ENCODE measurements at places on chromosomes 6 and 20. TPM values are rescaled to one million over a fixed set of nuclear protein-coding genes. Genes with fewer than 3 reads are reported as not detected.

EPHA7 gene
- polyA plus RNA-seq, result 11.0 TPM

AGER gene
- 7.6 TPM for polyA plus RNA-seq

SLC22A7 gene
- polyA plus RNA-seq, result 0.15 TPM

HS3ST5 gene
- polyA plus RNA-seq, result 1.1 TPM

MLIP gene
- 0.98 TPM for polyA plus RNA-seq

TPX2 gene
- 0.84 TPM for polyA plus RNA-seq

PRKN gene
- polyA plus RNA-seq, result 3.5 TPM

GRCh38 chr20:43981540-43981939 lies 66.9 kb downstream of the TOX2 start:
- DNase-seq, result no peak

DNA sequence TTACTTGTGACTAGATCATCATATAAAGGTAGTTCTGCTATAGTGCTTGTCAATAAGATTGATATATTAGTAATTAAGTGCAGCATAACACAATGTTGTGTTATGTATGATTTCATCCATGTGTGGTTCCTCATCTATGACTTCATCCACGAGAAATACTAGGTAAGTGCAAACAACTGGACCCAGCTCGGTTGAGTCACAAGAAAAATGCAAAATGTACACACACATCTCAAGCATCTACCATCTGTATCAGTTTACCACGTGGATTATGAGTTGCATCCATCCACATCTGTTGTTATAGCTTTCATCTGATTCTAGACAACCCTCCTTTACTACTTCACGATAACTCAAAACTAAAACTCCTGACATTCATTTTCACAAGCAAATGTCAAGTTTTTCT lies 517.0 kb upstream of the CITED2 start:
- DNase-seq, result no peak

DNA sequence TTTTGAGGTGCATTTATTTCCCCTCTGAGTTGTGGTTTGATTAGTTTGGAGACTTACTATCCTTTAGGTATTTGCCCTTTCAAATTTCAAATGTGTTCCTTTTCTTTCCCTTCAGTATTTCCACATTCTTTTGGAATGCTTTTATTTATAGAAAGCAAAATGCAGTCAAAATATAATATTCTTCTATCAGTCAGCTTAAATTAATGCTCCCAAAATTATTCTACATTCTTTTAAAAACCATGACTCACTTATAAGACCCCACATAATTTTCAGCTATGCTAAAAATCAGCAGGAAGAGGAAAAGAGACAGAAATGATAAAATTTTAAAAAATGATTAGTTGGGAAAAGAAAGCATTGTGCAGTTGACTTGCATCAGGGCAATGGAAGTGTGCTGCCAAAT lies 180.0 kb upstream of the SMLR1 start:
- no peak for DNase-seq

- no peak for DNase-seq
These were observed 55.9 kb downstream of the NINL start for GRCh38 chr20:25529295-25529951.

DNA sequence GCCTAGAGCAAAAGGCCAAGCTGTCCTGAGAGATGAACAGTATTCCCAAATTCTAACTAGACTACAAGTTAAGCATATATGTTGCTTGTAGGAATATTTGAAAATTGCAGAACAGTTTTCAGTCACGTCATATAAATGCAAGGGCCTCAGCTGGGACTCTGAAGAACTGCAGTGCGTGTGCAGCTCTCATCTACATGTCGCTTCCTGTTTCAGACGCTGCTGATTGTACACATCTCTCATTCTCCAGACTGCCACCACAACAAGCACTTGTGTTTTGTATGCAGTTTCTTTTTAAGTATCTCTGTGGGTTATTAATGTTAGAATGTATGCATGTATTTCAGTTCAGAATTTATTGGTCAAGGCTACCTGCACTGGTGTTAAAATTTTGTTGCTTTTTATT lies 119.7 kb downstream of the MAP3K4 start:
- no peak for DNase-seq

GRCh38 chr6:89999154-89999553 lies 104.9 kb downstream of the GJA10 start:
- DNase-seq, result no peak

DNA sequence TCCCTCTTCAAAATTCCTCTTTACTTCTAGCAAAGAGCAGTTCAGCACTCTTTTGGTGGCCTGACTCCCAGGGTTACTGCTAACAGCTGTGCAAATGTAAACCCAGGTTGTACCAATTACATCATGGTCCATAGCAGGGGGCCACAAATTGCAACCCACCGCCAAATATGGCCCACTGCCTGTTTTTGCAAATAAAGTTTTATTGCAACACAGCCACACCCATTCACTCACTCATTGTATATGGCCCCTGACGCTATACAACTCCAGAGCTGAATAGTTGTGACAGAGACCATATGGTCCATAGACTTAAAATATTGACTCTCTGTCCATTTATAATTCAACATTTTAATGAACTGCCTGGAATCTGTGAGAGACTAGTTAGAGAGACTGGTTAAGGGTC lies 233.4 kb downstream of the NFATC2 start:
- DNase-seq, result no peak

- no peak for DNase-seq
These were observed 27.2 kb downstream of the GINM1 start for GRCh38 chr6:149593408-149593807.

DNA sequence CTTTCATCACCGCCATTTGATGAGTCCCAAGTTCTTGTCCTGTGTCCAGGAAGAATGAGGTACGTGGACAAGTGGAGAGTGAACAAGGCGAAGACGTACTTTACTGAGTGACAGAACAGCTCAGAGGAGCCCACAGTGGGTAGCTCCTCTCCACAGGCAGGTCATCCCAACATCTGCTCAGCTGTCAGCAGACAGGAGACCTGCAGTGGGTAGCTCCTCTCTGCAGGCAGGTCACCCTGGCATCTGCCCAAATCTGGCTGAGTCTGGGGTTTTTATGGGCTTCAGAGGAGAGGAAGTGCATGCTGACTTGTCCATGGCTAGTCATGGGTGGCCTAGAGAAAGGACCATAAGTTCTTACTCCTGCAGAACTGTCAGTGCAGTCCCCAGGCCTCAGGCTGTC lies 32.7 kb upstream of the PDYN start:
- no peak for DNase-seq

DNA sequence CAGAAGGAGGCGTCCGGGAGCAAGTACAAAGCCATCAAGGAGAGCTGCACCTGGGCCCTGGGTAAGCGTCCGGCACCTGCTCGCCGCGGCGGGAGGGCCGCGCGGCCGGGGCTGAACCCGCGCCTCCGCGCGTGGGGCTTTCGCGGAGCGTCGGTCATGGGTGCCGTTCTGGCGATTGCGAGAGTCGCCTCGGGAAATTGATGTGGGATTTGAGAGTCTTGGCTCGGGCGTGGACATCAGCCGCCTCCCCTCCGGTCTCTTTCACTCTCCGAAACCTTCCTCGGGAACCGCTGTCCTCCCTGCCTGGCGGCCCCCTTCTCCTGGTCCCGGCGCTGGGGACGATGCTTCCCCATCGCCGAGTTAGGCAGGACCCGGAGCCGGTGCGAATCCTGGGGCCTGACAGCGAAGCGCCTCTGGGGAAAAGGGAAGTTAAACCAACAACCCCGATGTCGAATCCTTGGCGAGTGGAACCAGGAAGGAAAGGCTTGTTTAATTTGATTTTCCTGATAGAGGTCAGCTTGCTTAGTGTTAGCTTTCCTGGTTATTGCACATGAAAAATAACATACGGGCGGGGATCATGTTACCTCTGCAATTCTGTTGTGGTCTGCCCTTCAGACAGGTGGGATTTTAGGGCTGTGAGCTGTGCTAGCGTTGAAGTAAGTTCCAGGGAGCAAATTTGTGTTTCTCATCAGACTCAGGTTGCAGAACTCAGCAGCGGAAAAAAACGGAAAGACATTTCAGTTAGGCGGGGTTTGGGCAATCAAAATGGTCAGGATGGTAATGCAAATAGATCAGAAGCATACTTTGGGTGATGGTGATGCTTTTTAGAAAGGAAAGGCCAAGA lies 594 bp downstream of the ARFGEF3 start:
- no peak for DNase-seq

DNA sequence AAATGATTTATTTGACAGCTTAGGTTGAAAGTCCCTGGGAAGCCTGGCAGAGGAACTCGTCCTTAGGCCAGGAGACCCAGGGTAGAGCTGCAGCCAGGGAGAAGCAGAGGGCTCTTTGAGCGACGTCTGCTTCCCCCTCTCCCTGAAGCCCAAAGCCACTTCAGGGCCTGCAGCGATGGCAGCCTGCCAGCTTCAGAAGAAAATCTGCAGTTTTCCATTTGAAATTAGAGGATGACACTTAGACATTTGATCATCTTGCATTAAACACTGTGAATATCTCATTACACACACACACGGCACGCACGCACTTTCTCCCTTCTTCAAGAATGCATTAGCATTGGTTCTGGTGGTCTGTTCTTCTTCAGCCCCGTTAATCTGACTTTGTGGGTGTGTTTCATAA lies 96.5 kb downstream of the PLEKHG1 start:
- no peak for DNase-seq

- DNase-seq, result no peak
These were observed 17.8 kb downstream of the SUN5 start for GRCh38 chr20:32986331-32986966.

DNA sequence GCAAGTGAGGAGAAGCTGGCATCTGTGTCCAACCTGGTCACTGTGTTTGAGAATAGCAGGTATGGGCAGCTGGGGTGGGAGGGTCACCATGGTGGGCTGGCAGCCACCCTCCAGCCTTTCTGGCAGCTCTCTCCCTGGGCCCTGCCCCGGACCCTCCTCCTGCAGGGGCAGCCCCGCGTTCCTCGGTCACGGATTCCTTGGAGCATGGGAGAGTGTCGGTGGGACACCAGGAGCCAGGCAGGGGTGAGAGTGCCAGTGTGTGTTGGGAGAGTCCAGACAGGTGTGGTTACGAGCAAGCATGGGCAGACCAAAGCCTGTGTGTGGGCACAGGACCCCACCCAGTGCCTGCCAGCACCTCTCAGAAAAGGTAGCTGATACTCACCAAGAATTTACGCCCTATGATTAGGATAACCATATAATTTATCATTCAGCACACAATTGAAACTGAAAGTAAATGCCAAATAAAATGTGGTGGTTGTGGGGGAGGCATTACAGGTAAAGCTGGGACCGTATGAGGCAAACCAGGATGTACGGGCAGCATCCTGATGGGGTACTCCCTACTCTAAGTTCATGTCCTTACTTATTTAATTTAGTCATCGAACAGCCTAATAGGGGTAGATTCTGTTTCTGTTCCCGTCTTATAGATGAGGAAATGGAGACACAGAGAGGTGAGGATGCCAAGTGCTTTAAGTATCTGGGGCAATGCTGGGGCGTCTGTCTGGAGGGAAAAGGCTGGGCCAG lies 542 bp downstream of the FGD2 start:
- no peak for DNase-seq

All from urinary bladder (tissue), 4 donors.